ENCODE measurements at places on chromosomes 13 and 19.

DNA sequence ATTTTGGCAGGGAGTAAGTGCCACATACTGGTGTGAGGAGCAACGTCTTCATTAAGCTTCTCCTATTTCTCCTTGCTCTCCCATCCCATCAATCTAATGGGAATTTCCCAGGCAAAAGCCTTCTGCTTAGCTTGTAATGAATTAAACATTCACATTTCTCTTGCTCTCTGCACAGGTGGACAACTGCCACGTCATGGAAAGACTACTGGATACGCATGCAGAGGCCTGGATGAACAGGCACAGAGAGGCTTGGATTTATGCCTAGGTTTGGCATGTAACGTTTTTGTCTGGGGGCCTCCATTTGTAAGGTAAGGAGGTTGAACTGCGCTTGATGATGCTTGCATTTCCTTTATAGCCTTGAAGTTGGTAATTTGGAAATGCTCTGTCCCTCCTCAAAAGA is 374.8 kb downstream of the KLF12 start:
- no peak for DNase-seq

GRCh38 chr19:29837448-29837981 is 25.7 kb downstream of the CCNE1 start:
- peak; percentile 70 for DNase-seq

- DNase-seq: no peak
Observed at GRCh38 chr13:73832128-73832588, 302.0 kb downstream of the KLF12 start.

- DNase-seq: no peak
Observed at GRCh38 chr13:101572456-101572855, 120.0 kb downstream of the ITGBL1 start.

- DNase-seq: no peak
Observed at GRCh38 chr13:31385540-31385939, 185.8 kb downstream of the B3GLCT start.

DNA sequence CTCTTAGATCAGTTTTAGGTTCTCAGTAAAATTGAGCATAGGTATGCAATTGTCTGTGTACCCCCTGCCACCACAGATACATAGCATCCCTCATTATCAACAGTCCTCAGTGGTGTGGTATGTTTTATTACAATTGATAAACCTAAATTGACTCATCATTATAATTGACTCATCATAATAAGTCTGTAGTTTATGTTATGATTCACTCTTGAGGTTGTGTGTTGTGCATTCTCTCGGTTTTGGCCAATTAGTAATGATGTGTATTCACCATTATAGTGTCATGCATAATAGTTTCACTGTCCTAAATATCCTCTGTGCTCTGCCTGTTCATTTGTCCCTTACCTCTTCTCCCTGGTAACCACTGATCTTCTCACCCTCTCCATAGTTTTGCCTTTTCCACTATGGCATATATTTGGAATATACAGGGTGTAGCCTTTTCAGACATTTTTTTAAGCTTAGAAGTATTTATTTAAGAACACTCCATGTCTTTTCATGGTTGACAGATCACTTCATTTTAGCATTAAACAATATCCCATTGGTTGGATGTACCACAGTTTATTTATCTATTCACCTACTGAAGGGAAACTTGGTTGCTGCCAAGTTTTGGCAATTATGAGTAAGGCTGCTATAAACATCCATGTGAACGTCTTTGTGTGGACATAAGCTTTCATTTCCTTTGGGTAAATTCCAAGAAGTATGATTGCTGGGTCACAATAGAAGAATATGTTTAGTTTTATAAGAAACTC is 1620.6 kb upstream of the MIR17HG start:
- DNase-seq: no peak
